Stimulated activated CD4-positive, alpha-beta T cell treated with anti-CD3 and anti-CD28 coated beads, Interleukin-15, amount 100 ng/mL, for 24 hours (primary cell): ENCODE measurements at places on chromosomes 4 and X.

- no peak for DNase-seq
Measured at GRCh38 chr4:142776026-142776425, 70.1 kb downstream of the INPP4B start.

- DNase-seq: no peak
Measured at GRCh38 chr4:82901183-82901718, 716 bp downstream of the THAP9 start.

DNA sequence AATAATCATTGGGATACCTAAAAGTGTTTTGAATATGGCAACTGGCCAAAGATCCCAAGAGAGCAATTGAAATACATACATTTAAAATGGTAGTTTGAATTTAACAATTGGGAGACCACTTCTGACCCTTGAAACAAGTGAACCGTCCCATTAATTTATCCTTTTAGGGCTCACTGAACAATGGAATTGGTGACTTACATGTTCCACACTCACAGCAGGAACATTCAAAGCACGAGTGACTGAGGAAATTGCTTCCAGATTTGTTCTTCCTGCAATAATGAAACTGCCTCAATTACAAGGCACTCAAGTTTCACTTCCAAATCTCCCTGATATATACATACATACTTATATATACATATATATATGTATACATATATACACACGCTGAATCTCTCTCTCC lies 20.6 kb downstream of the SLC39A8 start:
- DNase-seq: no peak

DNA sequence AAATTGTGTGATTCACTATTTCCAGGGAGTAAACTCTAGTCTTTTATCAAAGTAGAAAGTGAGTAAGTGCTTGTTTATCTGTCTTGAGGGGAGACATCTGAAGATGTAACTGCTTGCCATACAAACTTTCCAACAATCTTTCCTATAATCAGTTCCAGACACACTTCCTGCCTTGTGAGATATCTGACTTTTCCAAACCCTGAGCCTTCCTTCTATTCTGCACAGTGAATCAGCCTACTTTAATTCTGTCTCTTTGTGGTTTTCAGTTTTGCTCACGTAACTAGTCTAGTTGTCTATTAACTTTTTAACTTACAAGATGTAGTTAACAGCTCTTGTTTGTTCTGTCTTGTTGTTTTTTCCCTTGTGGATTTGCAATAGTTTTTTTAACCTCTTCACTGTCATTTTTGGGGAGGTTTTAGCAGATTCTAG lies 947.8 kb downstream of the C4orf33 start:
- no peak for DNase-seq

DNA sequence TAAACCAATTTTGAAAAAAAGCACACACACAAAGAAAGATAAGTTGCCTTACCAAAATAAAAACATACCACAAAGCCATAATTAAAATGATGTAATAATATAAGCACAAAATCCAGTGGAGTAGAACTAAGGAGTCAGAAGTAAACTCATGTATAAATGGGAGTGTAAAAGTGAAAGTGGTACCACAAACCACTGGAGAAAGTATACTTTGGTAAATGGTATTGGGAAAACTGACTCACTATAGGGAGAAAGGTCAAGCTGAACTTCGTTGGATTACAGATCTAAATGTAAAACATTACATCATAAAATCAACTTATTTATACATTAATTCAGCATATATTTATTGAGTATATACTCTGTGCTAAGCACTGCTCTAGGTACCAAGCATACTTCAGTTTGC lies 46.3 kb upstream of the HHIP start:
- DNase-seq: no peak

DNA sequence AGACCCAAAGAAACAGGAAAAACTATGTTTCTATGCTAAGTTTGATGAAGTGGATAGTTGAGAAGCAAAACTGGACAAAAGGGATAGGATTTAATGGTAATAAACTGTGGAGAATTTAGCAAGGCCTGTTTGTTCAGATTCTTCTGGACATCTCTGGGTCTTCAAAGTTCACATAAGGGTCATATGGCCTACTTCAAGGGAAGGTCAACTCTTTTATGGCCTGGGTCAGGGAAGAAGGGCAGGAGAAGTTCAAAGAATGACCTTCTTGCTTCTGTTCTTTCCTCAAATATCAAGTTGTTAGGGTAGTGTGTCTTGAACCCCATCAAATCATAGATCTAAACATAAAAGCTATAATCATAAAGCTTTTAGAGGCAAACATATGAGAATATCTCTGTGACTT lies 102.7 kb downstream of the SOWAHB start:
- DNase-seq: no peak

DNA sequence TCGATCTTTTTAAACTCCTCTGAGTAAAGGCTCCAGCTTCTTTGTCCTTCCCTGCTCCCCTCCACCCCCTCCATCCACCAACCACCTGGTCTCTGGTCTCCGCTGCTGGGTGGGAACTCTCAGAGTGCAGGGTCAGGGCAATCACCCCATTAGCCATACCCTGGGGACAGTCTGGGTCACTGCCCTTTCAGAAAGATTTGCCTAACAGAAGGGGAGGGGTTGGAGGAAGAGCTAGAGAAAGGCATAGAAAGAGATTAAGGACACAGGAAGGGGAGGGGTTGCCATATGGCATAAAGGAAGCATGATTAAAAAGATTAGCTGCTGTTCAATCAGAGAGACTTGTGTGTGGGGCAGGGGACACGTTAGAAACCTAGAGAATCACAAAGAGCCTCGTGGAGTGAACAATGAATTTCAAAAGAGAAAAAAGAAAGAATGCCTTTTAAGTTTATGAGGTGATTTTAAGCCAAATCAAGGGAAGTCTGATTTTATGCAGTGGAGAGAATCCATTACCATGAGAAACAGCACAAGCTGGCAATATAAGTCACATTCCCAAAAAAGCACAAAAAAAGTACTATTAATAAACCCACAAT lies 115.5 kb upstream of the ACSL4 start:
- no peak for DNase-seq

DNA sequence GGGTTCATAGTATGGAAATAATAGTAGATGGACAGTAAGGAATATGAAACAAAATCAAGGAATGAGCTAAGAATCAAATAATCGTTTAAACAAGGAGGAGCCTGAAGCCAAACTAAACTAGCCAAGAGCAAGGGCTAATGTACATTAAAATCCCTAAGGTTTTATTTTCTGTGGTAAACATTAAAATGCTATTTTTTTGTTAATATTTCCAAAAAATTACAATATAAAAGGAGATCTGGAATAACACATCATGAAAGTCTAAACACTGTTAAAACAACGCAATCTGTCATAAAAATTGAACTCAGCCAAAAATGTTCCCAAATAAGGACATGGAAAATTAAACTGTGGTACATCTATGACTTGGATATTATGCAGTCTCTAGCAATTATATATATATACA lies 188.2 kb downstream of the RNF150 start:
- DNase-seq: no peak

GRCh38 chr4:181323061-181323460 lies 920.1 kb upstream of the TENM3 start:
- no peak for DNase-seq

GRCh38 chr4:178068136-178068535 lies 625.9 kb upstream of the AGA start:
- no peak for DNase-seq

DNA sequence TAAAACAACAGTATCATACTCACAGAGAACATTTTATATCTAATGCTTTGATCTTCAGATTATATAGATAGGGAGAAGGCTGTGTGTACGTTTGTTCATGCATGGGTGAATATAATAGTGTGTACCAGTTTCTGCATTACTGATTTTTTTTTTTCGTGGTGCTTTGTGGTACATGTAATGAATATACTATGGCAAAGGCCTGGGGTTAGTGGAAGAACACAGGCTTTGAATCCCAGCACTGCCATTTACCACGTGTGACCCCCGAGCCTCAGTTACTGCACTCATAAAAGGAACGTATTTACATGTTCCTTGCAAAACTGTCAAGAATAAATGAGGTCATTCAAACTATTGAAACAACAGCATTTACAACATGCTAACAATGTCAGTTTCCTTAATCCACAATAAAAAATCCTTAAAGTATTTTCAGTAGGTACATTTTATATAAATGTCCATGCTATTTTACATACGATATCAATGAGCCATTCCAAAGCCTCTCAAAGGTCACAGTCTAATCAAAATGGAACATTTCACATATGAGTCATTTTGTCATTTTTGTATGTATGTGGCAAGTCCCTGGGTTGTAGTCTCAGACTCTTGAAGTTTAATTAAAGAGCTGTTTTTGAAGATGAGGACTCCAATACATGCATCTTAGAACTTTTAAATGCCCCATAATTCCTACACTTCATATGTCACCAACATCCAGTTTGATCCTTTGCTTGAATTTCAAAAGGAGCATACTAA lies 242.8 kb downstream of the PPP3CA start:
- DNase-seq: no peak

DNA sequence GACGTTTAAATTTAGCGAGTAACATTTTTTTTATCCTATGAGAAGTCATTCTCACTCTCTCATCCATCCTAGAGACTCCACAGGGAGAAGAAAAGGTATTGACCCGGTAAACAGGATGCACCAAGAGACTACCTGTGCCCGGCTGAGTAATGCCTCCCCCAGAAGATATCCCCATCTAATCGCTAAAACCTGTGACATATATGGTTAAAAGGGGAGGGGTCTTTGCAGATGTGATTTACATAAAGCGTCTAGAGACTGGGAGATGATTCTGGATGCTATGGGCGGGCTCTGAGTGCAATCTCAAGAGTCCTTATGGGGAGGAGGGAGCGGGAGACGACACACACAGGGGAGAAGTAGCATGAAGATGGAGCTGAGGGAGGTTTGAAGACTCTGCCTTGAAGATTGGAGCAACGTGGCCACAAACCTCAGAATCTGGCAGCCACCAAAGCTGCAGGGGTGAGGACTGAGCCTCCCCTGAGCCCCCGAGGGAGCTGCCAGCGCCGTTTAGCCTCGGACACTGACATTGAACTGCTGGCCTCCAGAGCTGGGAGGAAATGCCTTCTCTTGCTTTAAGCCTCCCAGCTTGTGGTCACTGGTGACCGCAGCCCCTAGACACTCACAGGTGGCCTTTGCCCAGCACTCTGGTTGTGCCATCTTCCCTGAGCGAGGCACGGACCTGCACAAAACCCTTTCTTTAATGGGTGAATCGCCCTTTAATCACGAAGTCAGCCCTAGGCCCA lies 11.2 kb downstream of the ABLIM2 start:
- no peak for DNase-seq

DNA sequence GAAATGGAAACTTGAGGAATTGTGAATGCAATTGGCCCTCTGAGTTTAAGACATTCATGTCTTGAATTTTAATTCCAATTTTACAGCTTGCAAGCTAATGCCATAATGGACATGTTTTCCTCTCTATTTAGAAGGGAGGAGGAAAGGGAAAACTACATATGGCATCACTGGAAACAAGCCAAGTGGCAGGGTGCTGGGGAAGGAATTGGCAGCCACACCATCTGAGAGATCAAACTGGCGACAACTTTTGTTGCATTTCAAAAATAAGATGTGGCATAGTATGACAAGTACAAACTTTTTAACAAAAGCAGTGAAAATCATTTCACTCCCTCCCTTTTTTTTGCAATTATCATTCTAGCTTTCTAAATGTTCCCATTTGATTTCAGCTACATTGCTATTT lies 615.6 kb downstream of the CENPC start:
- no peak for DNase-seq

GRCh38 chr4:174375422-174375821 lies 91.7 kb downstream of the CEP44 start:
- DNase-seq: no peak

- DNase-seq: no peak
Measured at GRCh38 chr4:61401771-61402170, 201.6 kb downstream of the ADGRL3 start.

GRCh38 chrX:149371986-149372385 lies 133.1 kb downstream of the IDS start:
- DNase-seq: no peak

- no peak for DNase-seq
Measured at GRCh38 chr4:154560824-154561231, 2.0 kb upstream of the FGB start.
